ENCODE measurements at places on chromosomes 12 and 14.

- no peak for DNase-seq
Observed at GRCh38 chr12:99390707-99391106, 256.8 kb upstream of the GARIN6 start.

DNA sequence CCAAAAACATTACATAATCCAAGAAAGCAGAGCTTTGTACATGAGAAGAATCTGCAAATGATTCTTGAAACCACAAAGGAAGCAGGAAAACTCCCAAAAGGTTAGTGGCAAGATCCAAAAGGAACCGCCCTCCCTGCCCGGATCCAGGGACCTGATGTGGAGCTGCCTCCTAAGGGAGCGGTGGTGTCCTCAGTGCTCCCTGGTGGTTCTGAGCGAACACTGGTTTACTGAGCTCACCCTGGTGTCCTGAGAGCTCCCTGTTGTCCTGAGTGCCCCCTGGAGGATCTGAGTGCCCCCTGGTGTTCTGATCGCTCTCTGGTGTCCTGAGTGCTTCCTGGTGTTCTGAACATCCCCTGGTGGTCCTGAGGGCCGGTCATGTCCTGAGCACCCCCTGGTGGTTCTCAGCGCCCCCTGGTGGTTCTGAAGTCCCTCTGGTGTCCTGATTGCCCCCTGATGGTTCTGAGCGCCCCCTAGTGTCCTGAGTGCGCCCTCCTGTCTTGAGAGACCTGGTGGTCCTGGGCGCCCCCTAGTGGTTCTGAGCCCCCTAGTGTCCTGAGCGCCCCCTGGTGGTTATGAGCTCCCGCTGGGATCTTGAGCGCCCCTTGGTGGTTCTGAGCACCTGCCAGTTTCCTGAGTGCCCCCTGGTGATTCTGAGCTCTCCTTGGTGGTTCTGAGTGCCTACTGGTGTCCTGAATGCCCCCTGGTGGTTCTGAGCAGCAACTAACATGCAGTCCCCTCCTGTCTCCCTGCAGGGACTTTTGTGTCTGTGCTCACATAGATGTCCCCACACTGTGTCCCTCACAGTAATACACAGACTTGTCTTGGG is 891.1 kb downstream of the TMEM121 start:
- peak; percentile 75 for DNase-seq

GRCh38 chr14:24181371-24182077 is 7.1 kb downstream of the IPO4 start:
- DNase-seq: no peak

DNA sequence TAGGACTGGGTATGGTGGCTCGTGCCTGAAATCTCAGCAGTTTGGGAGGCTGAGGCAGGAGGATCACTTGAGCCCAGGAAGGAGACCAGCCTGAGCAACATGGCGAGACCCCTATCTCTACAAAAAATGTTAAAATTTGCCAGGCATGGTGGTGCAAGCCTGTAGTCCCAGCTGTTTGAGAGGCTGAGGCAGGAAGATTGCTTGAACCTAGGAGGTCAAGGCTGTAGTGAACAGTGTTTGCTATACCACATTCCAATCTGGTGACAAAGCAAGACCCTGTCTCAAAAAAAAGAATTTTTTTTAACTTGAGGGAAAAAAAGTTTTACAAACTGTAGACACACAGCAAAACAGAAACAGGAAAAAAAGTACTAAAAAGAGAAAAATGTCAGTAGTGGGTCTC is 2.3 kb upstream of the MAP3K9 start:
- no peak for DNase-seq

- DNase-seq: no peak
Observed at GRCh38 chr14:78310272-78310671, 140.1 kb downstream of the NRXN3 start.

- DNase-seq: no peak
Observed at GRCh38 chr12:121467638-121468498, 68.0 kb downstream of the RNF34 start.

GRCh38 chr14:50792634-50793068 is 38.3 kb downstream of the NIN start:
- DNase-seq: no peak

DNA sequence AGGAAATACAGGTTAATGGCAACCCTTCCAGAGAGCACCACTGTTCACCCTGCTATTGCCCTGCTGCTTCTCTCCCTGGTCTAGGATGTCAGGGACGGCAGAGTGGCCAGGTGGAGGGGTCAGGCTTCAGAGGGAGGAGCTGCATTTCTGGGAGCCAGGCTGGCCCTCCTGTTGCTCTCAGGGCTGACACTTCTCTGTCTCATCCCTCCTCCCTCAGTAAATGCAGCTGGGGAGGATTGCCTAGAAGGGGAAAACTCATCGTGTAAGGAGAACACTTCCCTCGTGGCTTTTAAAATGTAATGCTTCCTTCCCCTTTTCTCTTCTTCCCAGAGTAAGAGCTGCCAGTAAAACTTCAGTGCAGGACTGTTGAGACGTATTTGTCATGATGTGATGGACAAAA is 20.8 kb downstream of the SUSD6 start:
- no peak for DNase-seq

DNA sequence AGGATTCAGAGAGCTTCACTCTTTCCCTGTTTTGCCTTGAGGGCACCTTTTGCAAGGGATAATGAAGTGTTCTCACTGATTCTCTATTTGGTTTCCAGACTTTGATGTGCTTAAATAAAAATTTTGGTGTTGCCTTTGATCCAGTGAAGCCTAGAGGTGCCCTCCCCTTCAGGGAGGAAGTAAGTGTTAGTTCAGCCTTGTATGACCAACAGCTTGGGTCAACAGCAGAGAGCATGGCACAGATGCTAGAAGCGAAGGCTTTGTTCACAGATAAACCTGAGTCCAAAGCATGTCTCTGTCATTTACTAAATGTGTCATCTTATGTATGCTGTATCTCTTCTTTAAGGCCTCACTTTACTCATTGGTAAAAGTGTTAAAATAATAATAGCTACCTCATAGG is 52.8 kb upstream of the STXBP6 start:
- DNase-seq: no peak

DNA sequence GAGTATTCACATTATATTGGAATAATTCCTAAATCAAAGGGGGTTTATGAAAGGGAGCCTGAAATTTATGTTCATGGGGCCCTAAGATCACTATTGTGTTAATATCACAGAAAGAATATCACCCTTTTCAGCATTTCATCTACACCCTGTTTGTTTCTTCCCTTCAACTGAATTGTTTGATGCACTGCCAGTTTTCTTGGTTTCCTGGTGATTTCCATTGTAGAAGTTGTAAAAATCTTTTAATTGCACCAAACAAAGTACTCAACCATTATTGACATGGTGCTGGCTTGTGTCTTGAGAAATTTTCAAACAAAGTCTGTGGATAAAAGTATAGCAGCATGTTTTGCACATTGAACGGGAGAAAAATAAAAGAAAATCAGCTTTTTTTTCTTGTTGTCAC is 154.8 kb upstream of the PRKD1 start:
- DNase-seq: no peak
